ENCODE measurements at places on chromosomes 12 and 14.

- peak; percentile 15 for DNase-seq
Observed at GRCh38 chr12:116818341-116818856, 62.8 kb downstream of the HRK start.

DNA sequence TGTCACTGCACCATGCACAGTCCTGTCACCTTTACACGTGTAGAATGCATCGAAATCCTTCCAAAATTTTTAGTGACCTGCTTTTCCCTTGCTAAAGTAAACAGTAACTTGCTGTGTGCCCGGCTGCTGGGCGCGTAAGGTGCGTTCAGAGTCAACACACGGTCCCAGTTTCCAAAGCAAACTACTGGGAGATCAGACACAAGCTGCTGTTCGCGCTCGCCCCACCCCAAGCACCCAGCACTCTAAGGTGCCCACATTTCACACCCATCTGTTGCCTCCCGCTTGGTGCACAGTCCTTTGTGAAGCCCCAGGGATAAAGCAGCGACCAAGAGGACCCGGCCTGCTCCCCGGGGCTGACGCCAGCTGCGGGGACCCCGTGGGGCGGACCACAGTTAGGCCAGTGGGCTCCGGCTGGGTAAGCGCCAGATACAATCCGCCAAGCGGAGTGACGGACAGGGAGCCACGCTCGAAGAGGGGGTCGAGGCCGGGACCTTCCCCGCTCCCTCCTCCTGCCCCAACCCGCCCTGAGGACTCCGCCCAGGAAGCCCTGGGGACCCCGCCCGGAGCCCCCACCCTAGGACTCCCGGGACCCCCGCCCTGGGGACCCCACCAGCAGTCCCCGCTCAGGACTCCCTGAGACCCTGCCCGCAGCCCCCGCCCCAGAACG lies 633 bp downstream of the STX2 start:
- DNase-seq = no peak

DNA sequence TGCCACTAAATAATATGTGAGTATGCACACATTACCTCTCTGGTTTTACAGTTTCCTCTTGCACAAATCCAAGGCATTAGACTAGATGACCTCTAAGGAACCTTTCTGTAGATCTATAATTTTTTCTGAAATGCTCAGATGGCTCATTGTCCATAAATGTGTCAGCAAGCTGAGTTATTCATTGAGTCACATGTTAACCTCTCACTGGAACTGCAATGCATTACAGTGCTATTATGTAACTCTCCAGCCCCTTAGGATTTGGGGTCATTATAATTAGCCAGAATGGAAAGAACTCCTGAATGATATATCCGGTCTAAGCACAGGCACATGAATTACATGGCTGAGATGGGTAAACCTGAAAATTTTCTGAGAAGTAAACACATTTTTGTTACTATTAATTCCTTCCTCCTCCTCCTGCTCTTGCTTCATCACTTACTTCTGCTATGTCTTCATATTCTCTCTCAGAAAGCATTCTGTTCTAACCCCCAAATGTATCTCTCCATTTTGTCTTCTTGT lies 20.3 kb upstream of the DRAM1 start:
- no peak for DNase-seq

- no peak for DNase-seq
Observed at GRCh38 chr14:85413836-85414526, 116.0 kb upstream of the FLRT2 start.

DNA sequence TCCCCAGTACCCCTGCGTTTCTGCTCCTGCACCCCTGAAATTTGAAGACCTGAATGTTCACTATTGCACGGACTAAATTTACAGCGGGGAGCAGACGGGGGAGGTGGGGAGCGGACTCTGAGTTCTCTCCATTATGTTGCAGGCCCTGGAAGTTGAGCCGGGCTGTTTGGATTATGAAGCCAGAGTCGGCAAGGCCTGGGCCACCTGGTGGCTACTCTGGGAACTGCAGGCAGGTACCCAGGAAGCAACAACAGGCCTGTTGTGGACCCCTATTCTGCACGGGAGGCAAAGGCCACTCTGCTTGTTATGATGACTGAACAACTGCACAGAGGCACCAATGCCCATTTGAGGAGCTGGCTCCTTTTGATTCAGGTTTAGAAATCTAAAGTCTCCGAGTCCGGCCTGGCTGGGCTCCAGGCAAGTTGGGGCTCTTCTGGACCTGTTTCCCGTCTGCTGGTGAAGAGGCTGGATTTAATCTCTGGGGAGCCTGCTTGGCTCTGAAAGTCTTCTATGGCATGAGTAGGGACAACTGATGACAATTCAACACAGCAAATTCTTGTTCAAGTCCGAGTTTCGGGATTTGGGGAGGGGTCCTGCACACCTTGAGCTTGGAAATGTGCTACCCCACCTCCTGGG lies 34.1 kb upstream of the FAM181A start:
- DNase-seq = peak; percentile 31

DNA sequence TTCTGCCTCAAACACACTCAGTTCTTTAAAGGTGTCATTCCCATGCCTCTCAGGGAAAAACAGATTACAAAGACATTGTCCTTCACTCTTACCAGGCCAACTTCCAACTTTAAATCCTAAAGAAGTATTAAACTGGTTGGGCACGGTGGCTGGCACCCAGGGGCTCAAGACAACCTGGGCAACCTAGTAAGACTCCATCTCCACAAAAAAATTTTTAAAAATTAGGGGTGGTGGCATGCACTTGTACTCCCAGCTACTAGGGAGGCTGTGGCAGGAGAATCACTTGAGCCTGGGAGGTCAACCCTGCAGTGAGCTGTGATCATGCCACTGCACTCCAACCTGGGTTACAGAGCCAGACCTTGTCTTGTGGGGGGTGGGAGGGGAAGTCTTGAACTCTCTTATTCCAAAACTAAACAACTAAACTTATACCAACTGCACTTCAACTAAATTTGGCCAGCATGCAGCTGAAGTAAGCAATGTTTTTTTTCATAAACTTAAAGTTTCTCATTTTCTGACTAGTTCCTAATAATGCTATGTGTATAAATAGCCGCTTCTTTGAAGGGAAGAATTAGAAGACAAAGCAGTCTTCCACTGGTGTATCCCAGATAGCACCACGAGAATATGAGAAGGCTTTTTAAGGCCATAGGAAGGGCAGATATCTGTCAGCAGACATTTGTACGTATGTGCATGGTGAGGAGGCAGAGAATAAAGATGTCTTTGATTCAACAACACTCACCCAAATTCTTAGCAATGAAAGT lies 2.4 kb downstream of the SLC11A2 start:
- no peak for DNase-seq

GRCh38 chr14:80977221-80977620 lies 21.8 kb downstream of the TSHR start:
- DNase-seq = no peak

GRCh38 chr12:121536899-121537813 lies 43.7 kb downstream of the KDM2B start:
- DNase-seq = peak; percentile 40

DNA sequence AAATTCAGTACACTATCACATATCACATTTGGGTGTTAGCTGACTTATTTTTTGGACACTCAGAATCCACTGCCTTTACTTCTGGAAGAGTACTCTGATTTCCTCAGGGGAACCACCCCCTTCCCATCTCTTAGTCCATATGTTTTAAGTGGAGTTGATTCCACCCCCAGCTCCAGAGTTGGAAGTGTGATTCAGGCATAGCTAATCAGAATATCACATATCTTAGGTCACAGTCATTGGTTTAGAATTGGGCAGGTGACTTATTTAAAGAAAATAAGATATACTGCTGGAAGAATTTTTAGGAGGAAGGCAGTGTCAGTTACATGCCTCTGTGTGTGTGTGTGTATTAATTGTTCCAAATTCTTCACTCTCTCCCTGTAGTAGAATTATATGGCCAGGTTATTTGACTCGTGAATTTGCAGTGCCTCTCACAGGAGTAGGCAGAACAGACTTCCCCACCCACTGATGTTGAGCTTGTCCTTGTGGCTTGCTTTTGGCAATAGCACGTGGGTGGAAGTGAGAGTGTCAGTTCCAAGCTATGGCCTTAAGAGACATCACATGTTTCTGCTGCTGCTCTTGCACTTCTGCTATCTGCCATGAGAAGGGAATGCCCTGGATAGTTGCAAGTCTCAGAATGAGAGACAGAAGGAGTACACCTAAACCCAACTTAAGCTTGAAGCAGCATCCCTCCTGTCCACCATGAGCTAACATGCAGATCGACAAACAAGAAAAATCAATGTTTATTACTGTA lies 6.4 kb upstream of the GAS2L3 start:
- no peak for DNase-seq

DNA sequence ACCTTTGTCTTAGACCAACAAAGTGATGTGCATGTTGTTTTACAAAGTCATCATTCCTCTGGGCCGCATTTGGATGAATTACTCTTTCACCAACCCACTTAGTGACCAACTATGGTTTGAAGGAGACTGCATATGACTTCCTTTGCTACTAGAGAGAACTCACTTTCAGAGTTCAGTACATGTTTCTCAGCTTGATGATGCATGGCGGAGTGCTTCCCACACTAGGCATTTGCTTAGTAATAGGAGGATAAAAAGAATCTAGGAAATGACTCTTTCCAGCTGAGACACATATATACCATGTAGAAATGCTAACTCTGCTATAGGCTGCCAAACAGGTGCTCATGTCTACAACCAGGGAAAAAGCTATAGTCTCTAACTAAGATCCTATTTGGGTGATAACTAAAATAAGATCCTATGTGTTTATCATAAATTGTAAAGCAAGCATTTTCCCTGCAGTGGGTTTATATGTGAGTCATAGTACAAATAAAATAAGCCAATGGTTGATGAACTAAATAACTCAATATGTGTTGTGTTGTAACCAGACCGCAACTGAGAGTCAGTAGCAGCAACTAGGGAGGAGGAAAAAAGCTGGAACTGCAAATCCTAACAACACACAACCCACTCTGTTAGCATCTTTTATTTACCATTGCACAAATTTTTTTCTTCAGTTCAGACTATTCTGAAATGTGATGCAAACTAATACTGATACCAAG lies 87.2 kb downstream of the TSPAN8 start:
- DNase-seq = no peak

DNA sequence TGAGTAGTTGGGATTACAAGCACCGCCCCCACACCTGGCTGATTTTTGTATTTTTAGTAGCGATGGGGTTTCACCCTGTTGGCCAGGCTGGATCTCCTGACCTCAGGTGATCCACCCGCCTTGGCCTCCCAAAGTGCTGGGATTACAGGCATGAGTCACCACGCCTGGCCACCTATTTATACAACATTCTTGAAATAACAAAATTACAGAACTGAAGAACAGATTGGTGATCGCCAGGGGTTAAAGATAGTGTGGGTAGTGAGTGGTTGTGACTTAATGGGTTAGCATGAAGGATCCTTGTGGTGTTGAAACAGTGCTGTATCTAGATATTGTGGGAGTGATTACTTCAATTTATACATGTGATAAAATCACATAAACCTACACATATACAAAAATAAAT lies 7.4 kb downstream of the GLIPR1L1 start:
- DNase-seq = no peak

DNA sequence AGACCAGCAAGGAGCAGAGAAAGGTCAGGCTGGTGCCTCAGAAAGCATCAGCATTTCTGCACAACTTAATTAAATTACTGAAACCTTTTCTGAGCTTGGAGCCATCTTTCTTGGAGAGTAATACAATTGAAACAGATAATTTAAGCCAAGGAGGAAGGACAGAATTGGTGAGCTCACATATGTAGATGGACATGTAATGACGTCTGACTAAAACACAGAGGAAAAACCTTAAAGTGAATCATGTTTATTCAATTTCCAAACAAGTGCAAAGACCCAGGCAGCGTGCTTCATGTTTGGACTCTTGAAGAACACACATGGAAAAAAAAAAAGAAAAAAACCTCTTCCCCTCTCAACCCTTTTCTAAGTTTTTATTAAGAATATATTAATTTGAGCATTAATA lies 19.0 kb downstream of the SUSD6 start:
- DNase-seq = no peak

DNA sequence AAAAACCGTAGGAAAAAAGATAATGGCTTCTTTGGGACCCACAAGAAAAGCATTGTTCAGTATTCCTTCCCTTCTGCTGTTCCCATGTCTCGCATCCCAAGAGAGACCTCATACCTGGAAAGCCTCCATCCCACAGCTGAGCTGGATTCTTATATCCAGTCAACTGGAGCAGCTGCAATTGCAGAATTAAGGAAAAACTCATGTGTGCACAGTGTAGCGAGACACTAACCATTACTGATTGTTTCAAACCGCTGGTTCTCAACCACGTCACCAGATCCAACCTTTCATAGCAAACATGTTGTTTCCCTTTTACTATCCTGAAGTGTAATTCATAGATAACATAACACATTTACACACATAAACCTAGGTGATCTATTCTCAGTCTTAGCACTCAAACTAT lies 5.5 kb upstream of the RNASE10 start:
- DNase-seq = no peak

DNA sequence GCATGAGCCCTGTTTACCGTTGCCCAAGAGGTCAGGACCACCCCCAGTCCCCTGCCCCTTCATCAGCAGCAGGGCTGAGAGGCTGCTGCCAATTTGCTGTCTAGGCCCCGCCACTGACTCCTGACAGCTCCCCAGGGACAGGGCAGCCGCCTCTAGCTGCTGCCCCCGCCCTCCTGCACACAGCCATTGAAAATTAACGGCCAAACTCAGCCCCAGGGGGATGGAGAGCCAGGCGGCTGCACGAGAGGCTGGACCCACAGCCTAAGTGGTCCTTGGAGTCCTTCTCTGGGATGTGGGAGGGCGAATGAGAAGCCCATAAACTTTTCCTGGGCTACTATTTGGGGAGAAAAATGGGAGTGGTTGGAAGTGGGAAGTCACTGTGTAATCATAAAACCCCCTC lies 4.6 kb downstream of the FOXN4 start:
- DNase-seq = no peak

- no peak for DNase-seq
Observed at GRCh38 chr12:27336282-27336653, 3.6 kb downstream of the BMAL2 start.

GRCh38 chr14:68195126-68195525 lies 375.5 kb downstream of the RAD51B start:
- no peak for DNase-seq

DNA sequence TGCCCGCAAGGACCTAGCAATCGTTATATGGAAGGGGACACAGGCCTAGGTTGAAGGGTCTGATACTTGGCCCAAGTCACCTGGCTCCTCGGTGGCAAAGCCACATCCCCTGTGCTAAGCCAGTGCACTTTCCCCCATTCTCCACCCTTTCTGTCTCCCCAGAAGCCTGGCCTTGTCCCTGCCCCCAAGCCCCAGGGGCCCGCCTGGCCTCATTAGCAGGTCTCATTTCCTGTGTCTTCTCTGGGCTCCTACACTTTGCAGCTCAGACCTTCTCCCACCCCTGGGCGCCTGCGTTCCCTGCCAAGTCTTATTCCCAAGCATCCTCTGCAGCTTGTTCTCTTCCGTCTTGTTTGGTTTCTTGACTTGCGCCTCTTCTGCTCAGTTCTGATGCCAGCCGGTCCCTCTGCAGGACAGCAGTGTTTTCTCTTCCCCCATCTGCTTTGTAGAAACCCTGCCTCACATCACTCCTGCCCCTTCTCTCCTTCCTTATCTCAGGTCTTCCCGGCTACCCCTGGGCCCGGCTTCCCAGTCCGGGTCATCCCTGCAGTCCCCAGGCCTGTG lies 66.7 kb downstream of the SLC24A4 start:
- no peak for DNase-seq
